GM12892 (cell line): ENCODE measurements at places on chromosomes 2 and 18.

- DNase-seq: no peak
Observed at GRCh38 chr2:69335311-69335710, 51.7 kb downstream of the GFPT1 start.

DNA sequence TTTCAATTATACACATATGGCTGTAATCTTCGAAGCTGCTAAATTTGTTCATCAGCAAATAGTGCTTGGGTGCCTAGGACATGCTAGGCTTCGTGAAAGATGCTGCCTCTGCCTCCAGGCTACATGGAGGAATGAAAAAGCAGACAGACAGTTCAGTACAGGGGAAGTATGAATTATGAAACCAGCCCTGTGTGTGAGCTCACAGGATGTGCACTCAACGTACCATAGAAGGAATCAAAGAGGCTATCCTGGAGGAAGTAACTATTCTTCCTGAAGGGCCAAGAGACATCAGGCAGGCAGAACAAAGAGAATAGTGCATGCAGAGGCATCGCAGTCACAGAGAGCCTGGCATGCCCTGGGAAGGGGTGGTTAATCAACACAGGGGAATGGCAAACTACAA, 61.4 kb downstream of the DYM start:
- no peak for DNase-seq

DNA sequence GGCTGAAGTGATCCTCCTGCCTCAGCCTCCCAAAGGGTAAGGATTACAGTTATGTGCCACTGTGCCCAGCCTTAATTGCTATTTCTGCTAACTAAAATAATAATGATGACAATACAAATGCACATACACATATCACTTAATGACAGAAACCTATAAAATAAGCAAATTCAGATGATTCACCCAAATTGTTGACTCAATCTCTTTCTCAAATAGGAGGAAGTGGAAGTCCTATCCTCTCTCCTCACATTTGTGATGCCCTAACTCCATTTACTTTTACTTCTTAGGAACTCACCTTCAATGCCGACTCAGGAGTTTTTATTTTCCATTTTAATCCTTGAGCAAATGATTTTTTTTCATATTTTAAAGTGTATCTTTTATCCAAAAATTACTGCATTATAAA, 24.5 kb upstream of the RAPH1 start:
- no peak for DNase-seq

DNA sequence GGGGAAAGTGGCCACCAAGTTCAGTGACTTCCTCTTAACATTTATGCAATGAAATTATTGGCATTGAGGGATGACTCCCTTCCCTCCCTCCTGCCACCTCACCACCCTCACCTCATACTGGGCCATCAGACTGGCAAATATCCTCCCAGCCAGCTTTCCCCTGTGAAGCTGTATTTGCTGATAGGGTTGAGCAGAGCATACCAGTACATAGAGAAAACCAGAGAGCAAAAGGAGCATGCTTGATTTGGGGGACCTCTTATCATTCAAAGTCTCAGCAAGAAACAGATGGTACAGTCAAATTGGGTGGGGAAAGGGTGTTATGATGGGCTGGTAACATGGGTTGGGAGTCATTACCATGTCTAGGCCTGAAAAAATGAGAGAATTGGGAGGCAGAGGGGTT, 19.1 kb upstream of the B3GNT2 start:
- DNase-seq: no peak

DNA sequence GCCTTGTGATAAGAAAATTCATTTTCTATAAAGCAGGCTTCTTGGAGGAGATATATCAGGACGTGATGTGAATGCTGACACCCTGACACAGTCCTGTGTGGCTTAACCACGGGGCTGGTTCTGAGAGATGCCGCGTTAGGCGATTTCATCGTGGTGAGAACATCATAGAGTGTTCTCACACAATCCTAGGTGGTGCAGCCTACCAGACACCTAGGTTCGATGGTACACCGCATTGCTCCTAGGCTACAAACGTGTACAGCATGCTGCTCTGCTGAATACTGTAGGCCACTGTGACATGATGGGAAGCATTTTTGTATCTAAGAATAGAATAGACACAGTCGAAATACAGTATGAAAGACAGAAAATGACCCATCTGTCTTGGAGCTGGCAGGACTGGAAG, 82.5 kb downstream of the TNFRSF11A start:
- no peak for DNase-seq

DNA sequence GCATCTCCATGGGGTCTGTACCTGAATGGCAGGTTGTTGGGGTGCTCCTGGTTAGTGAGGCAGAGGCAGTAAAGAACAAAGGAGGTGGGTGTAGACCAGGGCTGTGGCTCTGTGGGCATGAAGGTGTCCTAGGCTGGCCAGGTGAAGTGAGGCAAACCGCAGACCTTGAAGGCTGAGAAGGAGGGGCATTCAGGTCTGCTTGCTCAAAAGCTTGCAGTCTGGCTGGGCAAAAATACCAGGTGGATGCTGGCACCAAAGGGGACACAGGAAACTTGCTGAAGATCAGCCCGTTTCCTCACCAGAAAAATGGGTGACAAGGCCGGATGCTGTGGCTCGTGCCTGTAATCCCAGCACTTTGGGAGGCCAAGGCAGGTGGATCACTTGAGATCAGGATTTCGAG, 6.7 kb upstream of the B3GNT2 start:
- DNase-seq: no peak

GRCh38 chr2:157508676-157509075, 64.8 kb upstream of the CYTIP start:
- DNase-seq: no peak

DNA sequence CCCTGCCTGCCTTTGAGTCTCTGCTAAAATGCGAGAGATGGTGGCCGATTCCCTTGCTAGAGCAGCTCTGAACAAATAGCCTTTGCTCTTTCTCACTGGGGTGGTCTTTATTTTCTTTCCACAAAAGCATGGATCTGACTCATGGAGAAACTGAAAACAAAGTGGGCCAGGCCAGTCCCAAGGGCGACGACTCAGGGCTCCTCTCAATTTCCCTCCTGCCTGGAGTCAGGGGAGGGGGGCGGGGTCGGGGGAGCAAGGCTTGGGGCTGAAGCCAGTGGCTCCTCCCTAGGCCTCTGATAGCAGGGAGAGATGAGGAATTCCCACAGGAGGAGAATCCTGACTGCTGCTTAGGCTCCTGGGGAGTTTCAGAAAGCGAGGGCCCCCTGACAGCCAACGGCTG, 17.1 kb upstream of the IL1R2 start:
- DNase-seq: no peak

DNA sequence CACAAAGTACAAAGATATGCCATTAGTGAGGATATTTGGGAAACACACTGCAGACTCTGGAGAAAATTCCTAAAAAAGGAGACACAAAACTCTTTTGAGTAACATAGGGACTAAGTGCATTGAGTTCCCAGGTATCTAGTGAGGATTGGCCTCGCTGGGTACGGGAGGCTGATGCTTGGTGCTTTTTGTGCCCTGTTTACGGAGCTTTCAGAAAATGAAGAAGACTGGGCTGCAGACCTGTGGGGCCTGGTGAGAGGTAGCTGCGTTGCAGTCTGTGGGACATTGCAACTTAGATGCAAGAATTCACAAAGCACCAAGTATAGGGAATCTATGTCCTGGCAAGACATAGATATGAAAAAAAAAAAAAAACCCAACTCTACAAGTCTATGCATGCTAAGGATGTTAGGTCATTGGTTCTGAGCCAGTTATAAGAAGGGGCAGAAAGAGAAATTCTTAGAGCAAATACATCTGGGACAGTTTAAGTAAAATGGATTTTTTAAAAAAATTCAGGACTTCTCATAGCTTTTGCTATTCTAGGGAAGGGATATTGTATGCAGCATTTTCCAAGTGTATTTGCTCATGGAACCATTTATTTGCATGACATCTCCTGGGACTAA, 156.0 kb downstream of the SLC4A3 start:
- no peak for DNase-seq

- no peak for DNase-seq
Observed at GRCh38 chr2:222434204-222434603, 9.9 kb downstream of the SGPP2 start.

GRCh38 chr2:241391892-241392665, 36.0 kb downstream of the FARP2 start:
- DNase-seq: no peak

- no peak for DNase-seq
Observed at GRCh38 chr2:239289545-239289944, 111.3 kb downstream of the HDAC4 start.

GRCh38 chr18:63427558-63427957, 5.3 kb upstream of the VPS4B start:
- DNase-seq: no peak

- no peak for DNase-seq
Observed at GRCh38 chr18:13376298-13376840, 157.8 kb downstream of the LDLRAD4 start.

- DNase-seq: no peak
Observed at GRCh38 chr18:79371561-79372121, 24.1 kb upstream of the NFATC1 start.
